RWPE2 (cell line): ENCODE measurements at places on chromosomes 6 and 20.

- no peak for DNase-seq
Measured at GRCh38 chr20:18724077-18724476, 89.5 kb upstream of the SCP2D1 start.

DNA sequence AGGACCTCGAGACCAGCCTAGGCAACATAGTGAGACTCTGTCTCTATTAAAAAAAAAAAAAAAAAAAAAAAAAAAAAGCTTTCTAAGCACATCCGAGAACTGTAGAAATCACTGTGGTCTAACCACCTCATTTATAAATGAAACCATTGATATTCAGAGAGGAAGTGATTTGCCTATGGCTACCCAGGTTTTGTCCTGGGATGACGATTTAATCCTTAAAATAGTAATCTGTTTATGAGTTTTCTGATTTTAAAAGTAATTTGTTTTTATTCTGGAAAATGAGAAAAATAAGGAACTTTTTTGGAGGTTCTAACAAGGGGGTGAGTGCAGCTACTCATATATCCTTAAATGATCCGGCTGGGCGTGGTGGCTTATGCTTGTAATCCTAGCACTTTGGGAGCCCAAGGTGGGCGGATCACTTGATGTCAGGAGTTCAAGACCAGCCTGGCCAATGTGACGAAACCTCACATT is 6.5 kb upstream of the BTN3A2 start:
- DNase-seq, result no peak

DNA sequence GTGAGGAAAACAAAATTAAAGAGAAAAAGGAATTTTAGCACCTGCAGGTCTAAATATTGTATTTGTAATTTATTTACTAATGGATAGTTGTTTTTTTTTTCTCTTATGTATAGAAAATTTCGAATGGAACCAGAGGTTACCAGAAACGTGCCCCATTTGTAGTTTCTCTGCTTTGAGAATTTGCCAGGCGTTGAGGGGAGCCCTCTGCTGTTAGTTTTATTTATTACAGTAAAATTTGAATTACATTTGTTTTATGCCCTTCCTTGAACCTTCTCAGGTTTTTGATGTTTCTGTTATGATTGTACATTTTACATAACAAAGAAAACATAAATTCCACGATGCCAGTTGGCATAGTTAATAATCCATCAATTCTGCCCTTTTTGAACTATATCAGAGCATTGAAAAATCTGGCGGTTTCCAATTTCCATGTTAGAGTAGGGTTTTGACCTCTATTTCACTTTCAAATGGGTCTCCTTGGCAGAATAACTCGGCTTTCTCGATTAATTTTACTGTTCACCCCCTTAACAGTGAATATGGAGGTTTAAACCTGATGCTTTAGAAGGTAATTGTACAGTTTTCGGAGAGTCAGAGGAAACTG is 35.1 kb upstream of the RFPL4B start:
- DNase-seq, result no peak

- DNase-seq, result no peak
Measured at GRCh38 chr6:155829646-155830045, 374.0 kb upstream of the NOX3 start.

- no peak for DNase-seq
Measured at GRCh38 chr6:22146678-22146930, 150.2 kb downstream of the PRL start.

- DNase-seq, result no peak
Measured at GRCh38 chr20:21342656-21343345, 39.7 kb downstream of the XRN2 start.

GRCh38 chr20:10478205-10478604 is 43.1 kb downstream of the SLX4IP start:
- no peak for DNase-seq
